ENCODE measurements at places on chromosomes 2 and 18. TPM values are rescaled to one million over a fixed set of nuclear protein-coding genes. Genes with fewer than 3 reads are reported as not detected.
A peak's percentile ranks its signal among the peaks of the same experiment; 100 is the strongest.

DNA sequence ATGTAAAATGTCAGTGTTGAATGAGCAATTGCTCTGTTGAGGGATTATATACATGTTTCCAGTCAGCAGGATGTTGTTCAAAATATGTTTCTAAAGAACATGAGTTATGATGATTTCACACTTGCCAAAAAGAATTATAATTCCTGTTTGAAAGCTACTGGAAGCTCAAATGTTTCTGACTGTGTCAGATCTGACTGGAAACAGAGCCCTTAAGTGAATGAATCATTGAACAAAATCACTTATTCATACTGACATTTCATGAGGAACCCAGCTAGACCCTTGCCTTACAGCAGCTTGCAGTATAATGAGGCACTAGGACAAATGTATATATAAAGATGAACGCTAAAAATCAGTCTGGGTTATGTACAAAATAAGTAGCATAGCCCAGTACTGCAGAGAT is 35.4 kb upstream of the ITGAV start:
- no peaks in the 10 kb centered on the region for H3K4me1 ChIP-seq
- no peaks in the 10 kb centered on the region for H3K27me3 ChIP-seq
- H3K4me3 ChIP-seq, result no peak overlapping the region
- no peak overlapping the region for H3K27ac ChIP-seq
- H3K36me3 ChIP-seq, result no peaks in the 10 kb centered on the region

DNA sequence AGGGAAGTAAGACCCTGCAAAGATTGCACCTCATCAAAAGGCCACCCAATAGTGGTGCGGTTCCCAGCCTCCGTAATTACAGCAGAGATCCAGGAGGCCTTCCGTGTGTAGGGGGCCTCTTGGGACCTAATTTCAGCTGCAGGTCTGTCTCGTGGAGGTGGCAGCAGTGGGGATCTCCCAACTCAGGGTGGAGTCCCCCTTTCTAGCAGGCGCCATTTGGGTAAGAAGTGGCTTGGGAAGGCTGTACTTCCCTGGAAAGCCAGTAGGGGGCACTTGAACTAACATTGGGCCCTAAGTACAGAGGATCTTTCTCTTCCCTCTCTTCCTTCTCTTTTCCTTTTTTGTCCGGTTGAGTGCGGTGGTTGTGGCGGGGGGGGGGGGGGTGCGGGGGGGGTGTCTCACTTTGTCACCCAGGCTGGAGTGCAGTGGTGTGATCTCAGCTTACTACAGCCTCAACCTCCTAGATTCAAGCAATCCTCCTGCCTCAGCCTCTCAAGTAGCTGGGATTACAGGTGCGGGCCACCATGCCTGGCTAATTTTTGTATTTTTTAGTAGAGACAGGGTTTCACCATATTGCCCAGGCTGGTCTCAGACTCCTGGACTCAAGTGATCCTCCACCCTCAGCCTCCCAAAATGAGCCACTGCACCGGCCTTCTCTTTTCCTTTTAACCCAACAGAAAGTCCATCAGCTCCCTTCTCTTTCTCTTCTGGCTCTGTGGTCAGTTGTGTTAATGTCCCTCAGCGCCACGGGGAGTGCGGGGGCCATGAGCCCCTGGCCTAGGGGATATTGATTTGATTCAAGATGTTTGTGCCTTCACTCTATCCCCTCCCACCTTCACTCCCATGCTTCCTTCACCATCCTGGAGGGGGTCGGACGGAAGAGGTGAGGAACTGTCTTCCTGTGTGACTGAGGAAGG is 32.0 kb downstream of the CENPO start:
- no peak overlapping the region for H3K27ac ChIP-seq
- peaks cover 12% of the 10 kb centered on the region for H3K36me3 ChIP-seq
- peaks cover 9% of the 10 kb centered on the region for H3K4me1 ChIP-seq
- H3K4me3 ChIP-seq, result no peak overlapping the region

GRCh38 chr2:186919296-186919695 is 70.3 kb upstream of the ZSWIM2 start:
- H3K4me1 ChIP-seq, result no peaks in the 10 kb centered on the region
- no peaks in the 10 kb centered on the region for H3K27me3 ChIP-seq
- no peak for DNase-seq
- H3K36me3 ChIP-seq, result no peaks in the 10 kb centered on the region

DNA sequence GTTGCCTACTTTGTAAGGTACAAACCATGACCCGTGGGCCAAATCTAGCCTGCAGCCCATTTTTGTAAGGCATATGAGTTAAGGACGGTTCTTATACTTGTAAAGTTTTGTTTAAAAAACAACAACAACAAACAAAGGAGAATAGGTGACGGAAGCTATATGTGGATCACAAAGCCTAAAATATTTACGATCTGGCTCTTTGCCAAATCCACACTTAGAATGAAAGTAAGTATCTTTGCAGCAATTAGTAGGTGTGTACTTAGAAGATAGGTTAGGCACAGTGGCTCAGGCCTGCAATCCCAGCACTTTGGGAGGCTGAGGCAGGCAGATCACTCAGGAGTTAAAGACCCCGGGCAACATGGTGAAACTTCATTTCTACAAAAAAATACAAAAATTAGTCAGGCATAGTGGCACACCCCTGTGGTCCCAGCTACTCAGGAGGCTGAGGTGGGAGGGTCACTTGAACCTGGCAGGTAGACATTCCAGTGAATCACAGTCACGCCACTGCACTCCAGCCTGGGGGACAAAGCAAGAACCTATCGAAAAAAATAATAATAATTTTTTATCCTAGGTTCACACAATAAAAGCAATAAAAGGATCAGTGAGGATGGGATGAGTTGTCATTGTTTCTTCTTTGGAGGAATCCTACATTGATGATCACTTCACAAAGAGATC is 57.8 kb upstream of the CTAGE1 start:
- H3K36me3 ChIP-seq, result no peaks in the 10 kb centered on the region
- H3K27ac ChIP-seq, result no peak overlapping the region
- H3K4me1 ChIP-seq, result peaks cover 8% of the 10 kb centered on the region
- peaks cover 12% of the 10 kb centered on the region for H3K27me3 ChIP-seq
- no peak for DNase-seq

DNA sequence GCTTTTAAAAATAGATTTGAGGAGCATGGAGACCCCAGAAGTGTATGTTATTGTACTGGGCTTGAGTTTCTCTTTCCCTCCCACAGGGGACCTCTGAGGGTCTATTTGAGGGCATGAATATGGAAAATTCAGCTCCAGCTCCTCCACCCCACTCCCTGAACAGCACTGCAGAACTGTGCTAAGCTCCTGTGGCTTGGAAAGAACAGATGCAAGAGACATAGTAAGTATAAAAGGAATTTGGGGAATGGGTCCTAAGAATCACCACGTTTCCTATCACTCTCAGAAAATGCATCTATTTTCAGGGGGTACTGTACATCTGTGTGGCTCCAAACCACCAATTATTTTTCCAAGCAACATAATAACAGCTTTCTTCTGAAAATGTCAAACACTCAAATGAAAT is 416.1 kb downstream of the ZNF521 start:
- peaks cover 6% of the 10 kb centered on the region for H3K4me1 ChIP-seq
- DNase-seq, result no peak

DNA sequence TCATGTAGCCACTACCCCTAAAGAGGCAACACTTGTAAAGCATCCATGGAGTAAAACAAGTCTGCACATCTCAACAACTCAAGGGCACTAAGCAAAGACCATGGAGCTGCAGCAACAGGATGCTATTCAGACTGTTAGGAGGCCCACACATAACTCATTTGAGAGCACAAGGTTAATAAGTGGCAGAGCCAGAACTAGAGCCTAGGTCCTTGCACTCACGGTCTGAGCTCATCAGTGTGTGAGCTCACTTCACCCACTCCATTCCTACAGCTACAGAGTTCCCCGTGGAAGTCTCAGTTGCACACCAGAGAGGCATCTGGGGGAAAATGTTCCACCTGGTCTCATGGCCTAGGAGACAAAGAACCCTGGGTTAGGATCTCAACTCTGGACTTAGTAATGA is 35.0 kb downstream of the TTC32 start:
- H3K4me3 ChIP-seq, result no peak overlapping the region
- H3K27ac ChIP-seq, result no peak overlapping the region

- DNase-seq, result no peak
- H3K27me3 ChIP-seq, result no peaks in the 10 kb centered on the region
- H3K27ac ChIP-seq, result no peak overlapping the region
- no peaks in the 10 kb centered on the region for H3K36me3 ChIP-seq
- H3K4me3 ChIP-seq, result no peak overlapping the region
- H3K4me1 ChIP-seq, result no peaks in the 10 kb centered on the region
These were observed 2797.2 kb upstream of the TEKT4 start for GRCh38 chr2:92073815-92074548.

GRCh38 chr2:241317391-241317790 is 1.7 kb downstream of the SEPTIN2 start:
- DNase-seq, result no peak
- peaks cover 5% of the 10 kb centered on the region for H3K36me3 ChIP-seq
- H3K27me3 ChIP-seq, result no peaks in the 10 kb centered on the region
- H3K4me1 ChIP-seq, result peaks cover 75% of the 10 kb centered on the region

- no peak for DNase-seq
- no peaks in the 10 kb centered on the region for H3K4me1 ChIP-seq
- no peaks in the 10 kb centered on the region for H3K36me3 ChIP-seq
These were observed 46.7 kb upstream of the LRRTM1 start for GRCh38 chr2:80351231-80351630.

- no peaks in the 10 kb centered on the region for H3K4me1 ChIP-seq
- H3K4me3 ChIP-seq, result no peak overlapping the region
- H3K36me3 ChIP-seq, result peaks cover 30% of the 10 kb centered on the region
- H3K27ac ChIP-seq, result no peak overlapping the region
These were observed 72.9 kb upstream of the RPL31 start for GRCh38 chr2:100929147-100929546.

DNA sequence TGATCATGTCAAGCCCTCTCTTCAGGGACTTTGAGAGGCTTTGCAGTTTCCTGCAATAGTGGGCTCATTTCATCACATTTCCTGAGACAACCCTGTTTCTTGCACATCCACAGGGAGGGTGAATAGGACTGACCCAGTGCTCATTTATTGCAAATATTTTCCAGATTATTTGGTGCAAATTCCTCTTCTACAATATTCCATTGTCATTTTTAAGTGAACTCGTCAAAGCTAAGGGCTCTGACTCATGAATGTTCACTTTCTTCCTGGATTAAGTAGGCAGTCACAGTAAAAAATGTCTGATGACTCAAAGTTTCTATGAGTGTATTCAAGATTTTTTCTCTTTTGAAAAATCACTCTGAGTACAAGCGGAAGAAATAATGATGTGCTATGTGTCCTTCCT is 225.5 kb upstream of the GALNT5 start:
- H3K27ac ChIP-seq, result no peak overlapping the region
- H3K4me1 ChIP-seq, result no peaks in the 10 kb centered on the region
- no peak overlapping the region for H3K4me3 ChIP-seq
- DNase-seq, result peak; percentile 46

The PRKAG3 gene
- not detected for polyA plus RNA-seq

The ANKRD30B gene
- not detected for polyA plus RNA-seq

The RGPD3 gene
- polyA plus RNA-seq, result 0.05 TPM

The NTSR2 gene
- not detected for polyA plus RNA-seq

The GKN2 gene
- polyA plus RNA-seq, result not detected

The ANTXR1 gene
- polyA plus RNA-seq, result 3.6 TPM

The SPIRE1 gene
- 10.1 TPM for polyA plus RNA-seq
